ENCODE measurements at places on chromosomes 7 and 10.

DNA sequence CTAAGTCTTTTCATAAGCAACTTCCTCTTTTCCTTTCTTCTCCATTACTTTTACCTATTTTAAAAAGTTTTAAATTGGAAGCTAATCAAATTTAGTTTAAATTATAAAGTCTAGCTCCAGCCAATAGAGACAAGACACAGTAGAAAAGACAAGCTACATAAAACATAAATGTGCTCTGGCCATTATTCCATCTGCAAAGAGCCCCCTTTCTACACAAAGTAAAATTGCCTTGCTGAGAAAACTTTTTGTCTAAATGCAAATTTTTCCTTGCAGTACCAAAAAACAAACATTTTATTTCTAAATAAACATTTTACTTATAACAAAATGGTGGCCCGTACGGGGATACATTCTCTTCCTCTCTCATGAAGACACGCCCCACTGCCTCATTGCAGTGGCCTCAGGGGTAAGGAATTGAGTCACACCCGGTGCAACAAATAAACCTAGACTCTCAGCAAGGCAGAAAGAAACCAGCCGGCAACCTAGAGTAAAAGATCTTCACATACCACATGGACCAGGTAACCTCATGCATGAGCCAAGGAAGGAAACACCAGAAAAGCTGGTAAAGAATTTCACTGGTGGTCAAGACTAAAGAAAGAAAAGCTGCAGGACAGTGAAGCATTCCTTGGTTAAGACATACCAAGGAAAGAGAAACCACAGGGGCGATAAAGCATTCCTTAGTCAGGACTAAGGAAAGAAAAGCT, 71.6 kb upstream of the ZNF746 start:
- DNase-seq = peak; percentile 35

- DNase-seq = no peak
Observed at GRCh38 chr7:84236398-84236797, 41.8 kb upstream of the SEMA3A start.

DNA sequence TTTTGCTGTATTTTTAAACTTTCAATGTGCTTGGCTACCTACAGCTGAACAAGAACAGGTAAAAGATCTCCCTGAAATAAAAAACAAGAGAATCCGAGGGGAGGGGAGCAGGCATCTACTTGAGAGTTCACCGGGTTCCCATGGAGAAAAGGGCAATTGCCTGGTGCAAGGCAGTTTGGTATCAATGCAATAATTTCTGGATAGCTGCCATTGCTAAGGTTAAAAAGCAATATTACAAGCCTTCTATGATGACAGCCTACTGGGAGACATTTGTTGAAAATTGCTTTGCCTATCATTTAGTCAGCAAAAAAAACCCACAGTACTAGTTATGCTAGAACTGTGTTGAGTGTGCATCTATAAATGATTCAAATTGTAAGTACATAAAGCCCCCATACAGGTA, 82.1 kb downstream of the GFRA1 start:
- no peak for DNase-seq

DNA sequence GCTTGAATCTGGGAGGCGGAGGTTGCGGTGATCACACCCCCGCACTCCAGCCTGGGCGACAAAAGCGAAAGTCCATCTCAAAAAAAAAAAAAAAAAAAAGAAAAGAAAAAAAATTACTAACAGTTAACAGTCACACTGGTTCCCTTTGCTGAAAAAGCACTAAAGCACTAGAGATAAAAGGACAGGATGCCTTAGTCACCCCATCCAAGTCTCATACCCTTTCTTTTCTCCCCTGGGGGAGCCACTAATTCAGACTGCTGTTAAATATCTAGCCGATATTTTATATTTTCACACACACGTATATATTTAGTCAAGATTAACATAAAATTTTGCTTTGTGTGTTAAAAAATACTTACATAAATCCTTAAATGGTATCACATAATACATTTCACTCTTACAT, 25.2 kb downstream of the BAIAP2L1 start:
- DNase-seq = no peak

GRCh38 chr10:132397036-132397541, at the start of gene PWWP2B:
Gene PWWP2B, plus strand, starts transcription at chr10:132397200. Its CDS starts 27 bp downstream, at chr10:132397227.
- DNase-seq = no peak

DNA sequence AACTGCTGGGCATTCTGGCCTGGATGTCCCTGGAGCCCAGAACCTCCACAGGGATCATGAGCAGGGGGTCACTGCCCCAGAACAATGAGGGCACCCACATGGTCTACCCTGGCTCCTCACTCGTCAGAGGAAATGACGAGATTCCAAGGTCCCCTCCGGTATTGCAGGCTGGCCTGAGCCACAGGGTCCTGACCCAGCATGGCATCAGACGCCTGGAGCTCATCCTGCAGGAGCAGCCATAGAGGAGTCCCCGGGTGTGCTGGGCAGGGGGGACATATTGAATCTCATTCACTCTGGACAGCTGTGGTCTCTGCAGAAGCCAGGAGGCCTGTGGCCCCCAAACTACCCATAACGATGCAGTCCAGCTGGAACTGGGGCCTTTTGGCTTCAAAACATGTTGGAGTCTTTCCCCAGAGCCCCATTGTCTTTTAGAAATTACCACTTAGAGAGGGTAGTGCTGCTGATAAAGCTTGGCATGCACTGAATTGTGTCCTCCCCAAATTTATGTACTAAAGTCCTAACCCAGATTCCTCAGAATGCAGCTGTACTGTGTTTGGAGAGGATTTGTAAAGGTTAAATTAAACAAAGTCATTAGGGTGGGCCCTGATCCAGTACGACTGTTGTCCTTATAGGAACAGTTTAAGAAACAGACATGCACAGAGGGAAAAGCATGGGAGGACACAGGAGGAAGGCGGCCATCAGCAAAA, 27.7 kb downstream of the ANXA8 start:
- no peak for DNase-seq

- DNase-seq = no peak
Observed at GRCh38 chr7:43303740-43304241, 191.3 kb downstream of the HECW1 start.

- no peak for DNase-seq
Observed at GRCh38 chr10:1486841-1487687, 250.3 kb downstream of the ADARB2 start.

- no peak for DNase-seq
Observed at GRCh38 chr7:2622869-2623697, 8.7 kb upstream of the TTYH3 start.

DNA sequence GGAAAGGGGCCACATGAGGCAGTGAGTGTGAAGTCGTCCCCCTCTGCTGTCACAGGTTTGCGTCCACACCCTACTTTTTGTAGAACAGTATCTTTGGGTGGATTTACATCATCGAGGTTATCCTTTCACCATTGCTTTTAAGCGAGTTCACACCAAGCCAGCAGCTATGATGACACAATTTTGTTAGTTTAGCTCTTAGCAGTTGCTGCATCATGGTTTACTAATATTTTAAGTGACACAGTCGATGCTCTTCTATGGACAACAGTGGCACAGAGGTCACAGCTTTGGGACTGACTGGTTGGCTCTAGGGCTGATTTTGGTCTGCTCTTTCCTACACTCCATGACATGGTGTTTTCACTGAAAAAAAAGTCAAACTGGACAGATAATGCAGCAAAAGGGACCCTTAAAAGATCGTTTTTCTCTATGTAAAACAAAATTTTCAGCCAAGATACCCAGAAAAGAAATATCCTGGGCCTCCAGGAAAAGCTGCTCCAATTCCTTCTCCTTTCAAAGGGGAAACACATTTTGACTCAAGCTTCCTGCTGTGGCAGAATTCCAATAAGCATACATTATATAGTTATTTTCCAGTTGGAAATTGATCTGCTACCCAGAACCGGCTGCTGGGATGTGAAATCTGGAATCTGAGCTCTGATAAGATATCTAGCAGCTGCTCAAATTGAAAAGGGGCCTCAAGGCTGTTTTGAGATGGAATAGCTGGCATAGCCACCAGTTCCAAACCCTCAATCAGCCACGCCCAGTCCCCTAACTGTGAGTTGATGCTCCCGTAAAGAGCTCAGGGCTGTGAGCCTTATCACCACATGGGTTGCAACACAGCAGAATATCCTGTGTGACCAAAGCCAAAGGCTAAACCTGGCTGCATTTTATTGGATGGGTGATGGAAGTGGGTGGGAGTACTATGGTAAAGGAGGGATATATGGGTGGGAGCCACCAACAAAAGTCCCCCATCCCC, 114.2 kb downstream of the SMURF1 start:
- DNase-seq = no peak

DNA sequence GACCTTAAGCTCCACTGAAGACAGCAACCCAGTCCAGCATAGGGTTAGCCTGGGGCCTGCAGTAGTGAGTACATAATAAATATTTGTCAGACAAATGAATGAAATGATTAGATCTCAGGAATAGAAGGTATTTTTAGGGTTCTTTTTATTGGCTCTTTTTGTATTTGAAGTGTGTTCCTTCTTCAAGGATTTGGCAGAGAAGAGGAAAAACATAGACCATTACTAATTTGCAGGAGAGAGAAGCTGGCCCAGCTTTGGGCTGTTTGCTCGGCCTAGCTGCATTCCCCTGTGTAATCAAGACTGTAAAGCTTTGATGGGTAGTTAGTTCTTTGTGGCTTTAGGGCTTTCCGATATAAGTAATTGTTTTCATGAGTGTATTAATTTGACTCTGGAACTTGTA, 64.2 kb downstream of the CNNM2 start:
- DNase-seq = no peak

- DNase-seq = no peak
Observed at GRCh38 chr10:86848747-86849146, 92.3 kb downstream of the BMPR1A start.

DNA sequence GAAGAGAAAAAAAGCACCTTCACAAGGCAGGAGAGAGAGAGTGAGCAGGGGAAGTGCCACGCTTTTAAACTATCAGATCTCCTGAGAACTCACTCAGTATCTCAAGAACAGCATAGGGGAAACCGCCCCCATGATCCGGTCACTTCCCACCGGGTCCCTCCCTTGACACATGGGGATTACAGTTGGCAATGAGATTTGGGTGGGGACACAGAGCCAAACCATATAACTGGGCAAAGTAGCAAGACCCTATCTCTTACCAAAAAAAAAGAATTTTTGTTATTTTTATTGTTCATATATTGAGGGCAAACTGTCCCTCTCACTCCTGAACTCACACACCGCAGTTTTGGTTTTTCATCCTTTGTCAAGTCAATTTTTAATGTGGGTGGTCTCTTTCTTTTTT, 18.2 kb upstream of the ZRANB1 start:
- no peak for DNase-seq

DNA sequence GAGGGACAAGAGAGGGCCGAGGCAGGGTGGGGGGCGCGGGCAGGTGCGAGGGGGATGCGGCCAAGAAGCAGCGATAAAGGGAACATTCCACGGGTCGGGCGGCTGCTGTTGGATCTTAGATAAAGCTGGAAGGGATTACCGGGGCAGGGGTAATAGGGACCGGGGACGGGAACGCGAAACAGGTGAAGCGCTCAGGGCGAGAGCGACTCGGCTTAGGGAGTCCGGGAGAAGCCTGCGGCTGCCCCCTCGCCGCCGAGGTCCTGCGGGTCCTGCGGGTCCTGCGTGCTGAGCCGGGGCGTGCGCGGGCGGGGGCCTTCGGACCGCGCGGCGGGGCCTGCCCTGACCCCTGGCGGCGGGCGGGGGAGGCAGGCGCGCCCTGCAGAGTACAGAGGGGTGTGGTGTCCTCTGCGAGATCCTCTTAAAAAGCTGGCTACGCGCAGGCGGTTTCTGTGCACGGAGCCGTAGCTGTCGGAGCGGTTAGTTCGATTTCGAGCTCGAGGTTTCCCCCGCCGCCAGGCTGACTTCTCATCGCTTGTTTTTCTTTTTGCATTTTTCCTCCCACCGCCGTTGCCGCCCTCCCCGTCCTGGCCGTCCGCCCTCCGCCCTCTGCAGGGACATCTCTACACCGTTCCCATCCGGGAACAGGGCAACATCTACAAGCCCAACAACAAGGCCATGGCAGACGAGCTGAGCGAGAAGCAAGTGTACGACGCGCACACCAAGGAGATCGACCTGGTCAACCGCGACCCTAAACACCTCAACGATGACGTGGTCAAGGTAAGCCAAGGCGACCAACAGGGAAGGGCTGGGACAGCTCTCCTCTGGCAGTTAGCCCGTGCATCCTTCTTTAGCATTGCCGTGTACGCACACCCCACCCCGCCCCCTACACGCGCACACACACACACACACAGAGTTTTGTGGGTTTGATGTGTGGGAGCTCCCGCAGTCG, 1.4 kb downstream of the CAV1 start:
- DNase-seq = peak; percentile 58

DNA sequence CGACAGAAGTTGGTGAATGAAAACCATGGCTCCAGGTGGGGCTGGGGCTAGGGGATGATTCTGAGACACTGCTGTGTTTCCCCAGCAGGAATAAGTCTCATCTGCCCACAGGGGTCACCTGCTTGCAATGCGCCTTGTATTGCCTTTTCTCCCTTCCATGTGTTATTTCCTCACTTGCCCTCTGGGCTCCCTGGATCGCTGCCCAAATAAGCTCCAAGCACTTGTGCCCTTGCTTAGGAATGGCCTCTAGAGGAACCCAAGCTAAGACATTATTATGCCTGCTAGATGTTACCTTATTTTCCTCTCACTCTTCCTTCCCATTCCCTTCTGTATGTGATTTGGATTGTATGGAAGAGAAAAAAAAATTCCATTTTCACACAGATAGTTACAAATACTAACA, 24.8 kb upstream of the PLPP4 start:
- no peak for DNase-seq

DNA sequence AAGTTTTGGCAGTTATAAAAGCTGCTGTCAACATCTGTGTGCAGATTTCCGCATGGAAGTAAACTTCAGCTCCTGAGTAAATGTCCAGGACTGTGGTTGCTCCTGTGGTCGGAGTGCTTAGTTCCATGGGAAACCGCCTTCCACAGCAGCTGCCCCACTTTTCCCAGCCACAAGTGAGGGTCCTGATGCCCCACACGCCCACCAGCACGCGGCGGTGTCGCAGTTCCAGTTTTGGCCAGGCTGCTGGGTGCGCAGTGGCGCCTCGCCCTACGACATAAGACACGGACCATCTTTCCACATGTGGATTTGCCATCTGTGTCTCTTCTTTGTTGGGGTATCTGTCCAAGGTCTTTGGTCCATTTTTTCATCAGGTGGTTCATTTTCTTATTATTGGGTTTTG, 167.1 kb downstream of the DIP2C start:
- DNase-seq = no peak

GRCh38 chr10:105605918-105606317, 964.8 kb downstream of the SORCS3 start:
- DNase-seq = no peak

DNA sequence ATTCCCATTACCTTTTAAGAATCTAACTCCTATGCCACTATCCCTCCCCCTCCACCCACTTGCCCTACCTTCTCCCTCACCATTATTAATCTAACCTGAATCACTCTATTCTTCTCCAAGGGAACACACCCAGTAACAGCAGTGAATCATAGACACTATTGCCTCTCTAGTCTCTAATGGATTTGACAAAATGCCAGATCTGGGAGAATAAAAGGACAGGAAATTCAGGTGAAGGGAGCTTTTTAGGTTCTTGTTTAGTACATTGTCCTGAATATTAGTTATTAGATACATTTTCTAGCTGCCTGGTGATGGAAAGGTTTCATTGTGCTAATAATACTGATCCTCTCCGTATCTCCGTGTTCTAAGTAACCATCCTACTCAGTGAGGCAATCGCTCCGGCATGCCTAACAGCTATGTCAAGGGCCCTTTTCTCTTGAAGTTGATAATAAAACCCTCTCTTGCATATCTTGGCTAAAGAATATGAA, 4.1 kb upstream of the SFR1 start:
- no peak for DNase-seq
